ENCODE measurements at places on chromosomes 13 and 19. TPM values are rescaled to one million over a fixed set of nuclear protein-coding genes. Genes with fewer than 3 reads are reported as not detected.

DNA sequence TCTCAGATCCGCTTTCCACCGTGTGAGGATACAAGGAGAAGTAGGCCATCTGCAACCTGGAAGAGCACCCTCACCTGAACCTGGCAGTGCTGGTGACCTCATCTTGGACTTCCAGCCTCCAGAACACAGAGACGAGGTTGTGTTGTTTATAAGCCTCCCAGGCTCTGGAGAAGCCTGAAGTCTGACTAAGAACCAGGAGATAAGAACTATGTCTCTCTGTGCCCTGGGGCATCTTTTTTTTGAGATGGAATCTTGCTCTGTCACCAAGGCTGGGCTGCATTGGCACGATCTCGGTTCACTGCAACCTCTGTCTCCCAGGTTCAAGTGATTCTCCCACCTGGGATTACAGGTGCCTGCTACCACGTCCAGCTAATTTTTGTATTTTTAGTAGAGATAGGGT lies 14.5 kb downstream of the FCGBP start:
- DNase-seq = no peak

Gene CEACAM19
- 6.1 TPM for total RNA-seq

Gene MBD3L3
- not detected for total RNA-seq

DNA sequence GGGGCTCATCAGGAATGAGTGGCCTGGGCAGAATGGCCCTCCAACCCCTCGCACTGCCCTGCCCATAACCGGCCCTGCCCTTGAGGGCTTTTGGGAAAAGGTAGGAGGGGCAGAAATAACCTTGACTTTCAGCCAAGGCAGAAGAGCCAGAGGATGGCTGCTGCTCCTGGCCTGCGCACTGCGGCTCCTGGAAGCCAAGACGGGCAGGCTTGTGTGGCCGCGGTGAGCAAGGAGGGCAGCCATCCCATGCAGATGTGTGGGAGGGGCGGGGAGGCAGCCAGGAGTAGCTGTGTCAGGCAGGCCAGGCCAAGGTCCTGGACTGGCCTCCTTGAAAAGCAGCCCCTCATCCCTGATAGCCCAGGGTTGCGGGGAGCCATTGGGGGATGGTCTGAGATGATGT lies 57.6 kb upstream of the URI1 start:
- DNase-seq = no peak

GRCh38 chr13:102872131-102872530 lies 26.3 kb downstream of the ERCC5 start:
- no peak for DNase-seq

Gene IGFL2
- not detected for total RNA-seq

GRCh38 chr13:110592665-110593064 lies 22.7 kb upstream of the NAXD start:
- DNase-seq = no peak

DNA sequence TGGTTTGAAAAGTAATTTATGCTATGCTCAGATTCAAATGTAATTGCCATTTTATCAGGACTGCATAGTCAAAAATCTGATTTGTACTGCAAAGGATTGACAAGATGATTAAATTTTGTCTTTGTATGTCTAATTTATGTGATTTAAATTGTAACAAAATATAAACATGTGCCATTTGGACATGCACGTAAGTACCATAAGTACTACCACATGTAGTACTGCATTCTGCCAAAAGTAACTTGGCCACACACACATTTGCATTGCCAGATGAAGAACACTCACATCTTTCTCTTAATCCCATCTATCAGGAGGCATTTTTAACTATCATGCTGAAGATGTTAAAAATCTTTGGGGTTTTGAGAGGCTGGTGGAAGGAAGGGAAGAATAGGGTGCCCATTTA lies 133.3 kb downstream of the KLF12 start:
- no peak for DNase-seq

Gene APLP1
- 143 TPM for total RNA-seq

DNA sequence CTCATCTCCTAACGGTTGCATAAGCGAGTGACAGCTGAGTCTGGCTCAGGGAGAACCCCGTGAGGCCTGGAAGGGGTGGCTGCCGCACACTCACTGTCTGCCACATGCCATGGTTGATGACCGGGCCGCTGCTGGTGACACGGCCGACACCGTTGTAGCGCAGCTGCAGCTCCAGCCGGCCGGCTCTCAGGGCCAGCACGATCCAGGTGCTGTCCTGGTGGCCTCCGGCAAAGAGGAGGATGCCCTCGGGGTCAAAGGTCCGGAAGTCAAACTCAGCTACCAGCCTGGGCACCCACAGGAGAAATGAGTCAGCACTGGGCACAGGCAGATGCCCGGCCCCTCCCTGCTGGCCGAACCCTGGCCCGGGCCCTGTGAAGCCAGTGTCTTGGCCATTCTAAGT lies 31.7 kb downstream of the GAS6 start:
- no peak for DNase-seq

Data from neural crest cell (in vitro differentiated cells).